Putamen (tissue), 1 donor: ENCODE measurements at places on chromosomes 7 and 10.

- no peak for DNase-seq
Measured at GRCh38 chr7:142808461-142808801, 37.7 kb downstream of the PRSS2 start.

- no peak for DNase-seq
Measured at GRCh38 chr10:27714349-27714748, 31.3 kb downstream of the MKX start.

- DNase-seq = no peak
Measured at GRCh38 chr7:90251304-90251635, 6.3 kb downstream of the CFAP69 start.

GRCh38 chr7:100493476-100494264 is 9.9 kb downstream of the NYAP1 start:
- DNase-seq = peak; percentile 70

- no peak for DNase-seq
Measured at GRCh38 chr7:42227936-42228591, 8.9 kb downstream of the GLI3 start.

GRCh38 chr7:94498918-94499317 is 10.7 kb upstream of the CASD1 start:
- DNase-seq = no peak

DNA sequence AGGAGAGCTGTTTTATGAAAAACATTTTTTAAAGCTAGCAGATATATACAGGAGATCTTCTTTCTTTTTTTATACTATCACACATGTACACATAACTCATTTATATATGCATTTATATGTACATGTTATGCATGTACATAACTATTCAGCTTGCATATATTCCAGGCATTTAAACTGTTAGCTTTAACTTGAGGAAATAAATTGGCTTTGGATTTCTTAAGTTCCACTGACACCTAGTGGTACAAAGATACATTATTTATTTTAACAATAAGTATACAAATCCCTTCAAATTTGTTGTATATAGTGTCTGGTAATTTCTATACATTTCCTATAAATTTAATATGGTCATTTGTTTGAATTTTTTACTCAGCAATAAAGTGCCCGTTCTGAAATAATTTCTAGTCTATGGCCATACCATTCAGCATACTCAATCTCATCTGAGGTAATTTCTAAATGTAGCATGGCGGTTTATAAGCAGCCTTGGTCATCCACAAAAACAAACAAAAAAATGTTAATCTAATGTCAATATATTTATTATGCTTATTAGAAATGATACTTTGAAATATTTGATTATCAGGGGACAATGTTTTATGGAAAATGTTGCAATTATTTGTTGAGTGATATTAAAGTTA is 11.6 kb downstream of the ZDHHC6 start:
- DNase-seq = no peak

DNA sequence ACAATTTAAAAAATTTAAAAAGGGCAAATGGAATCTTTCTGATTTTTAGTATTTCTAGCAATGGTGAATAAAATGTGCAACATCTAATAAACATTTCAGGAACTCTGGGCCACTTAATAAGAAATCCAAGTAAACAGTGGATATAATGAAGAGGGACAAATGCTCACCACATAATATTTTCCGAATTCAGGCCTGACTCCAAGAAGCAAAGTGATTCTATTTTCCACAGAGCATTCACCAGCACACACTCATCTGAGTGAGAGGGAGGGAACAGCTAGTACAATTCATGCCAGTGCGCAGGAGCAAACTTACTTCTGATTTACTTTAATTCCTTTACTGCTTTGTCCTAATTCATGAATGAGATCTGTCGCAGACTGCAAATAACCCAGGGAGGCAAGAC is 10.1 kb downstream of the NPVF start:
- no peak for DNase-seq

- DNase-seq = no peak
Measured at GRCh38 chr10:126207313-126207771, 180.9 kb downstream of the ADAM12 start.

GRCh38 chr10:125840955-125841354 is 17.6 kb downstream of the BCCIP start:
- no peak for DNase-seq

DNA sequence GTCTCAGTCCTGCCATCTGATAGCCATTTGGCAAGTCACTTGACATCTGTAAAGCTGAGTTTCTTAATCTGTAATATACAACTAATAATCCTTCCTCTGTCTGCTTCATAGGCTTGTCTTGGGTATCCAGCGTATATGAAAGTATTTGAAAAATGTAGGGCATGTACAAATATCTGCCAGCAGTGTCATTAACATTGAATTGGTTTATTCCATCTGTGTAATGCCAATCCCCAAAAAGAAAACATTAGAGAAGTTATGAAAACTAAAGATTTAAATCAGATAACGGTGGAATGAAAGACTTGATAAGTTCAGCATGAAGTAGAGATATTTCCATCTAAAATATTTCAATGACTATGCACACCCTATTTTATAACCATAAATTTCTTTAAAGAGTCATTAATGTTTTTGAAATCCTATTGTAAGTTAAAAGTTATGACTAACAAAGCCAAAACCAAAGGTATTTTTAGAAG is 9.8 kb upstream of the RTKN2 start:
- no peak for DNase-seq

GRCh38 chr7:120110169-120110568 is 162.8 kb upstream of the KCND2 start:
- no peak for DNase-seq

GRCh38 chr10:91520661-91521060 is 110.5 kb downstream of the HECTD2 start:
- DNase-seq = no peak

GRCh38 chr7:5231116-5231515 is 41.1 kb downstream of the WIPI2 start:
- no peak for DNase-seq

DNA sequence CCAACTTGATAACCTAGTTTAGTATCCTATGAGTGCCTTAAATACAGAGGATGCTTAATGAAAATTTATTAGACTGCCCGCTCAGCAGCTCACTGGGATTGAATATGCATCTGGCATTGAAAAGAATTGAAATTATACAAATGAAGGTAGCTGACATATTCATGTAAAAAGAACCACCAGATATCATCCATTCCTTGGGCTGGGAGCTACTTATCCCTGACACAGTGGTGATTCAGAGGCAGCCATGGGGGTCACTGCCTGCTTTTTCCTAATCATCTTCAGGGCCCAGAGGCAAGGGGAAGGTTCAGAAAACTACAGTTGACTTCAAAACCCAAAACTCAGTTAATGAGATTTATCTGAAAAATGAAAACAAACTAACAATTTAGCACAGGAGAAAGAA is 120.9 kb downstream of the TRIL start:
- no peak for DNase-seq

GRCh38 chr10:18312374-18313139 is 172.3 kb downstream of the CACNB2 start:
- DNase-seq = no peak

- no peak for DNase-seq
Measured at GRCh38 chr10:34029455-34029854, 695.0 kb upstream of the NRP1 start.

GRCh38 chr7:47539398-47540052 is 42.4 kb downstream of the TNS3 start:
- no peak for DNase-seq

DNA sequence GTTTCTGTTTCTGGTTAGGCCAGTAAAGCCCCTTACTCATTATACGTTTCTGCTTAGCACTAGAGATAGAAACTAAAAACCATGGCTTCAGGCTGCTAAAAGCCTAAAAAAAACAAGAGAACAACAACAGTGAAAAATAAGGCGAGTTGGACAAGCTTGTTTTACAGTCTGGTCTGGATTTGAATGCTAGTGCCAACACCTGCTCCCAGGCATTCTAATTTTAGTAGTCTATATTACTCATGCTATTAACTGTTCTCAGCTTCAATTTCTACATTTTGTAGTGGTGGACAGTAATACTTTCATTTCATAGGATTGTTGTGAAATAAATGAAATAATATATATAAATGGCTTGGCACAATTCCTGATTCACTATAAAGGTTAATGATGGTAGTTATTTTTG is 108.5 kb downstream of the HBP1 start:
- no peak for DNase-seq

- no peak for DNase-seq
Measured at GRCh38 chr7:19051767-19052375, 65.6 kb downstream of the TWIST1 start.

GRCh38 chr10:71848325-71849275 is 2.5 kb downstream of the PSAP start:
- no peak for DNase-seq

- DNase-seq = peak; percentile 9
Measured at GRCh38 chr7:117349570-117349969, 26.7 kb upstream of the WNT2 start.

DNA sequence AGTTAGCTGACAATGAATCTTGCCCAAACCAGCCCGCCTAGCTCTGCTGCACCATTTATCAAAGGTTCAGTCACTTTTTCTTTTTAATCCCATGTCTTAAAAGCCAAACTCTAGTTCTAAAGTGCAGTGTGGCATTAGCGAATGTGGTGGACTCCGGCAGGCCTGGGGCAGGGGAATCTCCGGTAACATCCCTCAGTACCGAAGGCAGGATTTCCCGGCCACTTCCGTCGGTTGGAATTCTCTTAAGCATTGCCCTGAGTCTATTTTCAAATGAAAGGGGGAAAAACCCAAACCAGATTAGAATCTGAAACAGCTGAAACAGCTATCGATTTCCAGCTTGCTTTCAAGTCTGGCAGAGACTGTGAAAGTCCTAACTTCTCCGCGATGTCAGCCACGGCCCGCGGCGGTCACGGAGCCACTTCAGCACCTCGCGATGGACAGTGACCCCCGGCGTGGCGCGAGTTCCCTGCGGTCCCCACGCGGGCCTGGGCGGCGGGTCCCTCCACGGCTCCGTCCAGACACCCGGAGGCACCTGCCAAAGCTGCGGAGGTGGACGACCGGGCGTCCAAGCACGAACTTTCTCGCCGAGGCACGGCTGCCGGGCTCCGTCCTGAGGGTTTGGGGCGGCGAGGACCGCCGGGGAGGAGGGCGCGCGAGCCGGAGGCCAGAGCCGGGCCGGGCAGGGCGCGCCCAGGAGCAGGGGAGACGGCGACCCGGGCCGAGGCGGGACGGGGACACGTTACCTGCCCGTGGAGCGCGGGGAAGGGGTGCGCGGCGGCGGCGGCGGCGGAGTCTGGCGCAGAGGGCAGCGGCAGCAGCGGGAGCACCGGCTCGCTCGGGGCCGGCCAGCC is 745 bp downstream of the TCERG1L start:
- DNase-seq = no peak

- DNase-seq = no peak
Measured at GRCh38 chr10:69818676-69819239, 17.1 kb downstream of the COL13A1 start.

DNA sequence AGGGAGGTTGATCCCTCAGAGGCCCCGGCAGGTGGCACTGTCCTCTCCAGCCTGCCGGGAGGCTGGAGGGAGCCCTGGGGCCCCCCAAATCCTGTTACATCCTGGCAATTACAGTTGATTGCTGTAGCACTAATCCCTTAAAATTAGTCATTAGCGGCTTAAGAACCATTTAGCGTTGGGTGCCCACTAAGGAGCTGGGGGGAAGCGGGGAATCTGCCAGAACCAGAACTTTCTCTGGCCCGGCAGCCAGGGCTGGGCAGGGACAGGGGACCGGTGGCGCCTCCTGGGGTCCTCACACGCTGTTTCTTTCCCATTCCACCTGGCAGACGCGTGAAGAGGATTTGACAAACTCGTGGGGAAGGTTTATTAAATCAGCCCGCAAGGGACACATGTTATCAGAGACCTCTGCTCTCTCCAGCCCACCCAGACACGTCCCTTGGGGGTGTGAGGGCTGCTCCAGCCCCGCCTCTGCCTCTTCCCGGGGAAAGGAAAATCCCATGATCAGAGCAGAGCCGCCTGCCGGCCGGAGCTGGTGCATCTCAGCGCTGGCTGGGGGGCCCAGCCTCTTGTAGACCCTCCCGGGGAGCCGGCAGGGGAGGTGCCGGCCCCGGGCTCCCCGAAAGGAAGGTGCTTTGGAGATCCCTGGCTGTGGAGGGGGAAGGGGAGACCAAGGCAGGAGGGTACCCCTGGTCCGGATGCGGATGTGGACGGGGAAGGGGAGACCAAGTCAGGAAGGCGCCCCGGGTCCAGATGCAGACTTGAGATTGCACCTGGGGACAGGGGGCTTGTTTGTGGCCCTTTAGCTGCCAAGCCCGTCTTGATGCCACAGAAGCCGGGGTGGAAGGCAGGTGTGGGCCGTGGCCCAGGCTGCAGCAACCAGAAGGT is 142.7 kb downstream of the ELFN1 start:
- no peak for DNase-seq

GRCh38 chr7:44461387-44461786 is 29.1 kb downstream of the NUDCD3 start:
- no peak for DNase-seq

GRCh38 chr7:26658389-26659084 is 205.9 kb downstream of the SKAP2 start:
- no peak for DNase-seq

DNA sequence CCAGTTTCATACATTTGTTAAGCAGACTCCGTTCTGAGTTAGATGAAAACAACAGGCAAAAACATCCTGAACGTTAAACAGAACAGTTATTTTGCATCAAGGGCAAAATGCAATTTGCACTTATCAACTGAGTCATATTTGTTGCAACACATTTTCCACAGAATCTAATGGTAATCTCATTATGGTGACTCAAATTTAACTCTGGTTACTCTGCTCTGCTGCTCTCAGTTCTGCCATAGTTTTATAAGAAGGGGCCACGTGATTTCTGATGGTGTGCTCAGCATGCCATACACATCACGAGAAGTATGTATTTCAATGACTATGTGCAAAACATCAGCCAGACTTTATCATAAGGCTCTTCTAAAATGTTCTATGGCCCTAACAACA is 148.8 kb downstream of the CHCHD3 start:
- DNase-seq = no peak

GRCh38 chr10:132175907-132176581 is 10.7 kb upstream of the DPYSL4 start:
- DNase-seq = peak; percentile 77

- no peak for DNase-seq
Measured at GRCh38 chr10:103177123-103177522, 15.9 kb downstream of the NT5C2 start.

DNA sequence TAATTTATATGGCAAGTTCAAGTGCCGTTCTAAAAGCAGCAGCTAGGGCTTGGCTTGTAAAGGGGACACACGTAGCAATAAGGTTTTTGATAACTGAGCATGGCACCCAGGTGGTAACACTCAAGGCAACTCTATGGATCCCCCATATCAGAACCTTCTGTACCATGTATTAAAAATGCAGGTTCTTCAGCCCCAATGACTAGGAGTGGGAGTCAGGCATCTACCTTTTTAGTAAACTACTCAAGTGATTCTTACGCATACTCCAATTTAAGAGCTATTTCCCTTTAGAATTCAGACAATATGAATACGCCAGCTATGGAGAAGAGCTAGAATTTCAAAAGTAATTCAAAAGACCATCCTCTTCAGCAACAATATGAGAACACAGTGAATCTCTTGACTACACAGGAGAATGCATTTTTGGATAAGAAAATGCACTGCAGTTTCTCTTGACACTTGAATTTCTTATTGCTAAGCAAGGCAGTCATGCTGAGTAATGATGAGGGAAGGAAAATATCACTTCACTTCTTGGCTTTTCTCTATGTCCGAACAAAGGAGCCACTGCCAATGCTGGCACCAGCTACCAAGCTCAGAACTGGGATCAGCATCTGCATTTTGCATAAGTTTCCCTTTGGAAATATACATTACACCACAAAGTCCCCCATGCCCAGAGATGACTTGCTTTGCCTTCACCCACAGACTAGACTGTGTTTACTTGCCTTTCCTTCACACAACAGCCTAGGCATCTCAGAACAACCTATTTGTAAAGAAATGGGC is 53.5 kb downstream of the ABLIM1 start:
- DNase-seq = no peak
